MCF 10A (cell line): ENCODE measurements at places on chromosomes 3 and 15.

DNA sequence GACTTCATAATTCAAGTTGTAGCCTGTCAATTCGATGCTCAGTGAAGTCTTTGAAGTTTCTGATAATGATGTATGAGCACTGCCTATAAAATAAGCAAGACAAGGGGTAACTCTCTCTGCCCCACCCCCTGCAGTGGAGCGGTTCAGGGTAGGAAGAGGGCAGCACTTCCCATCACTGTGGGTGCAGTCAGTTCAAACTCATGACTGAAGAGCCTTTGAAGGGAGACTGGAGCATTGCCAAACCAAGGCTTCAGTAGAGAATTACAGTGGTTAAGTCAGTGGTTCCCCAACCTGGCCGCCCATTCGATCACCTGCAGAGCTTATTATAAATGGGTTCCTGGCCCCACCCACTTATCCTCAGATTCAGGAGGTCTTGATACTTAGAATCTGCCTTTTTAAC, 190.6 kb downstream of the SHQ1 start:
- peak; percentile 77 for DNase-seq

GRCh38 chr15:58505581-58505980, 73.8 kb downstream of the LIPC start:
- DNase-seq, result peak; percentile 18

DNA sequence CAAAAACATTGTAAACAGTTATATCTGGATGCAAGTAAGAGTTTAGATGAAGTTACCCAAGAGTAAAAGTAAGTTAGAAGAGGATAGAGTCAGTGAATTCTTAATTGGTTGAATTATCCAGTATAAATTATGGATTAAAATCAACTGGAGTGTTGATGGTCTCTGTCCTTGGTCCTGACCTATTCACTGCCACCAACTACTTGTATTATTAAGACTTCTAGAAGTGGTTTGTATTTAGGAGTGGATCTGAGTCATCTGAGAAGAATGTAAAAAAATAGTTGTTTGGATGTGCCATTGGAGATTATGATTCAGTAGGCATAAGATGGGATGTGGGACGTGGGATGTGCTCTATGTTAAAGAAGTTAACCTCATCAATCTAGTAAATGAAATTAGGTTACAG, 86.4 kb downstream of the SYNPR start:
- peak; percentile 42 for DNase-seq

- DNase-seq, result no peak
Observed at GRCh38 chr15:90808517-90809235, 59.7 kb upstream of the FURIN start.

DNA sequence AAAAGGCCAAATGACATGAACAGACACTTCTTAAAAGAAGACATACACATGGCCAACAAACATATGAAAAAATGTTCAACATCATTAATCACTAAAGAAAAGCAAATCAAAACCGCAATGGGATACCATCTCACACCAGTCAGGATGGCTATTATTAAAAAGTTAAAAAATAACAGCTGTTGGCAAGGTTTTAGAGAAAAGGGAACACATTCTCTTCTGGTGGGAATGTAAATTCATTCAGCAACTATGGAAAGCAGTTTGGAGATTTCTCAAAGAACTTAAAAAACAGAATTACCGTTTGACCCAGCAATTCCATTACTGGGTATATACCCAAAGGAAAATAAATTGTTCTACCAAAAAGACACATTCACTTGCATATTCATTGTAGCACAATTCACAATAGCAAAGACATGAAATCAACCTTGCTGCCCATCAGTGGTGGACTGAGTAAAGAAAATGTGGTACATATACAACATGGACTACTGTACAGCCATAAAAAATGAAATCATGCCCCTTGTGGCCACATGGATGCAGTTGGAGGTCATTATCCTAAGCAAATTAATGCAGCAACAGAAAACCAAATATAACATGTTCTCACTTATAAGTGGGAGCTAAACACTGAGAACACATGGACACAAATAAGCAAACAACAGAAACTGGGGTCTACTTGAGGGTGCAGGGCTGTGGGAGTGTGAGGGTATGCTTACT, 190.7 kb upstream of the MCTP2 start:
- no peak for DNase-seq

GRCh38 chr3:193981504-193981903, 154.4 kb upstream of the HES1 start:
- DNase-seq, result no peak

DNA sequence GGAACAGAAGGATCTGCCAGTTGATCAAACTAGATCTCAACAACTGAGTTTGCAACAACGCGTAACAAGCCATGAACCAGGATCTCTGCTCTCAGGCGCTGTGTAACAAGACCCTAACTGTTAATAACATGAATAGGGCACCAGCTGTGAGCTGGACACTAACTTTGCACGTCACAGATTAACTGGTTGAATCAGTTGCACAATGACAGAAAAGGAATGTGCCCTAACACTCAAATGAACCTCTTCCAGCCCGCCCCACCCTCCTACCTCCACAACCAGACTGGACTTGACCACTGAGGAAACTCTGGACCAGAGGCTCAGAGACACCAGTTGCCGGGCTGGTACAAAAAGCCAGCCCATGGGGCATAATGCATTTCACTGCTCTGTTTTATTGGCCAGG, 34.3 kb downstream of the MCF2L2 start:
- no peak for DNase-seq
